ENCODE measurements at places on chromosomes 1 and 21. TPM values are rescaled to one million over a fixed set of nuclear protein-coding genes. Genes with fewer than 3 reads are reported as not detected.

Gene RHD
- not detected for total RNA-seq

Gene SH2D5
- total RNA-seq: 1.7 TPM

Gene NR1I3
- 0.95 TPM for total RNA-seq

DNA sequence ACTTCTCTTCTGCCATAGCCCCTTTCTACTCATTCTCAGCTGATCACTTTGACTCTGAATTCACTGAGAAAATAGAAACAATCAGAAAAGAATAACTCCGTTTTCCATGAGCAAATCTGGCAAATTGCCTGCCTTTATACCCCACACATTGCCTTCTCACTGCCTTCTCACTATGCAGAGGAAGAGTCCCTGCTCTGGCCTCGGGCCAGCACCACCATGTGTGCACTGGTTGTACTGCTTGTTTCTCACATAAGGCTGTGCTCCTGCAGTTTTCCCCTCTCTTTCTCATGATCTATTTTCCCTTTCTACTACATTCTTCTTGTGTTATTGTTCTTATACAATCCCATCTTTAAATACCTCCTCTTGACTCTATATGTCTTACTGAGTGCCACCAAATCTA lies 2.3 kb upstream of the HMGCS2 start:
- DNase-seq: no peak

DNA sequence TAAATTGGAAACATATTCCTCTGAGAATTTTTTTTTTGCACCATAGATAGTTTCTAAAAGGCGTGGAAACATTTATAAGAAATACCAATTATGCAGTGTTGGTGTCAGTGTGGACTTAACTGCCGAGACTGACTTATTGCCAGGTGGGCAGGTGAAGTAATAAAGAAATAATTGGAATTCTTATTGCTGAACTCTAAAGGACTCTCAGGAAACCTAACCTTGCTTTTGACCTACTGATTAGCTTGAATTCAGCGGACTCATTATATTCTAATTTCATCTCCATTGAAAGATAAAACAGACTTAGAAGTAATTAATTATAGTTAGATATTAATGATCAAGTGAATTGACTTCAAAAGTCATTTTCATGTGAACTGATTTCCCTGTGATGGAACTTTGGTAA lies 26.3 kb downstream of the KCNK1 start:
- DNase-seq: no peak

DNA sequence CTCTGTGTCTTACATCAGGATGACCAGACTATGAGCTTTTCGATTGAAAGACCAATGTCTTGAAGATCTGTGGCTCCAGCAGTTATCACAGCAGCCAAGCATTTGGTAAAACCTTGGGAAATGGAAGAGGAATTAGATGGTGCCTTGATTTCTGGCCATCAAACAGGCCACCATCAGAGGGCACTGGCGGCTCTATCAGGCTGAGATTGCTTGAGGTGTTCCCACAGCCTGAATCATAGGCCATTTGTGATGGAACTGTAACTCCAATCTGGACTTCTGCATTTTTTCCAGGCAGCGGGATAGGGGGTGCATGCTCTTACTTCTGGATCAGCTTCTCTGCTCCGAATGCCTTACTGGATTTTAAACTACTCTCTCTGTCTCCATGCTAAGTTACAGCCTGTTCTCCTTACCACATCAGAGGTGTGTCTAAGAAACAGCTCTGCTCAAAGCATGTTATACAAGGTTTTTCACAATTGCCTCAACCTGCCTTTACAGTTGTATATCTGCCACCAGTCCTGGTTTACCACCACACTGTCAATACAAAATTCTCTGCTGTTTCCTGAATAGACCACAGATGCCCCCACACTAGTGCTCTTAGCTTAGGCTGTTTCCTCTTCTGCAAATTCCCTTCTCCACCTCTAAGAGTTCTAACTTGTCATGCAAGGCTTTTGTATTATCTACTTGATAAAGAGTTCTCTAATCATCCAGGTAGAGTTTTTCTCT lies 180.9 kb downstream of the PTGER3 start:
- DNase-seq: no peak

Data from HepG2 (cell line).